ENCODE measurements at places on chromosomes 2 and 18. TPM values are rescaled to one million over a fixed set of nuclear protein-coding genes. Genes with fewer than 3 reads are reported as not detected.

GRCh38 chr2:55130849-55131248, 80.6 kb upstream of the RTN4 start:
- DNase-seq: no peak

- DNase-seq: no peak
Observed at GRCh38 chr18:69814861-69815385, 132.8 kb downstream of the CD226 start.

- DNase-seq: no peak
Observed at GRCh38 chr18:25974630-25975077, 115.8 kb downstream of the SS18 start.

- DNase-seq: no peak
Observed at GRCh38 chr2:68388358-68388757, 23.3 kb downstream of the PLEK start.

- DNase-seq: no peak
Observed at GRCh38 chr18:58389745-58390144, 239.1 kb downstream of the ALPK2 start.

The LRRC30 gene
- polyA plus RNA-seq: not detected

The SNRNP27 gene
- polyA plus RNA-seq: 11.2 TPM

The ITGAV gene
- polyA plus RNA-seq: 9.0 TPM

The FABP1 gene
- 2.1 TPM for polyA plus RNA-seq

The CXCR1 gene
- 0.08 TPM for polyA plus RNA-seq

The NT5C1B gene
- not detected for polyA plus RNA-seq

The REG1B gene
- polyA plus RNA-seq: 20,052 TPM

The CNGA3 gene
- 0.23 TPM for polyA plus RNA-seq

All from pancreas (tissue), 10 donors.